ENCODE measurements at places on chromosomes 1 and 21.
A peak's percentile ranks its signal among the peaks of the same experiment; 100 is the strongest.

DNA sequence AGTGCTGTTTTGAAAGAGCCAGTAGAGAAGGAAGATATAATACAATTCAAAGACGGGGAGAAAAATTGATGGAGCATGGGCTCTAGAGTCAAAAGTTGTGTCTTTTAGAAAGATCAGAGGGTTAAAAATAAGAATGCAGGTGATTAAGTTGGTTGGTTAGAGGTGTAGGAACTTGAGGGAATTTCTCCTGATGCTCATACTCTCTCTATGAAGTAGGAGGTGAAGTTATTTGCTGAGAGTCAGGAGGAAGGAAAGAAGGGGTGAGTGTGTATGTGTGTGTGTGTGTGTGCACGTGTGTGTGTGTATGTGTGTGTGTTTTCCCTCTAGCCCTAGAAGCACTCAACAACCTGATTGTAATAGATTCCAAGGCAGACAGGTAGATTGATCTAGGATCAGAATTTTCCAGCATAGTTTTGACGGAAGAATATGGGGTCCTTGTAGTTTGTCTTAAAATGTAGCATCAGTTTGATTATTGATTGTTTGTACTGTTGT lies 88.3 kb upstream of the MACF1 start:
- DNase-seq, result no peak

DNA sequence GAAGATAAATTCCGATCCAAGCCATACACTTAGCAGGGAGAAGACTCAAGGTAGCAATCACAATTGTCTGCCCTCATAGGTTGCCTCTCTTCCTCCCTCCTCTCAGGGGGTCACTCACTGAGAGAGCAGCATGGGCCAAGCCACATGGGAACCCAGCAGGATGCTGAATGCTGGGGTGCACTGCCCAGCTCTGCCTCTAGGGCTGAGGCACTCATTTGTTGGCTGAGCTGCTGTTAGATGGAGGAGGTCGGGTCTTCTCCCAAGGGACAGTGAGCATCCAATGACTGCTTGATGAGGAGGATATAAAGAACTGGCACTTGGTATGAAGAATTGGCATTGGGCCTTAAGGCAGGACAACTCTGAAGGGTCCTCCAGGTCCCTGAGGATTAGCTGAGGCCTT lies 418.8 kb downstream of the SIPA1L2 start:
- no peak for DNase-seq

DNA sequence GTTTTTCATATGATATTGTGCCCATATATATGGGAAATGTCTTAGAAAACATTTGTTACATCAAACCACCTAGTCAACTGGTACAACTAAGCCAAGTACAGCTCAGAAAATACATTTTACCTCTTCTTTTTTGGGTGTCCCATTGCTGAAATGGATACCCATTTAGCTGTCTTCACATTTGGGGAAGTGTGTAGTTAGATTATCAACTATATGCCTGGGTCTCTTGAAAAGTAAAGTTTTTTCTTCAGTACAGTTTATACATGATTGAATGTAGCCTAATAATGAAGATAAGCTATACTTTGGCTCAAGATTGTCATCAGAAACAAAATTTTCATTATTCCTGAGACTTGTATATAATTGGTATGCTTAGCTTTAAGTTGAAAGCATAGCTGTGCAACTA lies 2.0 kb downstream of the AGO3 start:
- no peak for DNase-seq

DNA sequence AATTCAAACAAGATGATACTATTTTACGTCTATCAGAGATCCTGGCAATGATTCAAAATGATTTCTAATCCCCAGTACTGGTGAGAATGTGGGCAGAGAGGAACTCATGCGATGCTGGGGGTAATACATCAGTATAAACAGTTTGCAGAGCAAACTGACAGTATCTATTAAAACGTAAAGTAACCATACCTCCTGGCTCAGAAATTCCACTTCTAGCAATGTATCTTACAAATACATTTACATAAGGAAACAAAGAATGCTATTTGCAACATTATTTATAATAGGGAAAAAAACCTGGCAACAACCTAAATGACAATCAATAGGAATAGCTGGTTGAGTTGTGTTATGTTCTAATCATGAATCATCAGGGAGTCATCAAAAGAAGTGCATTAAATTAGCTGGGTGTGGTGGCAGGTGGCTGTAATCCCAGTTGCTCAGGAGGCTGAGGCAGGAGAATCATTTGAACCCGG lies 15.9 kb downstream of the RCAN1 start:
- no peak for DNase-seq

GRCh38 chr1:191508239-191508638 lies 650.0 kb upstream of the RGS18 start:
- DNase-seq, result no peak

- peak; percentile 49 for DNase-seq
Measured at GRCh38 chr1:8281843-8282509, 35.9 kb upstream of the SLC45A1 start.

- no peak for DNase-seq
Measured at GRCh38 chr1:183630748-183631147, 4.8 kb downstream of the ARPC5 start.

DNA sequence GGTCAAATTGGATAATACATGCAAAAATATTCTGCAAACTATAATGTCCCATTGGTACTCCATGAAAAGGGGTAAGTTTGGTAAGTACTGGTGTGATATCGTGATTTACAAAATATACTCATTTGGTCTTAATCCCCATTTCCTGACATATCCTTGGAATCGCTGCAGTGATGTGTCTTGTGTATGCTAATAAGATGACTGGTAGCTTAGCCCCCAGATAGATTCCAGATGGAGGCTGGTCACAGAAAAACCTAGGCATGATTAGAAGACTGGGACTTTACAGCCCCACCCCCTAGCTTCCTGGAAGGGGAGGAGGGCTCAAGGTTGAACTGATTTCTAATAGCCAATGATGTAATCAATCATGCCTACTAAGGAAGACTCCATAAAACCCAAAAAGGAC lies 3.0 kb downstream of the VAMP4 start:
- DNase-seq, result no peak

- no peak for DNase-seq
Measured at GRCh38 chr1:216604771-216605170, 118.5 kb downstream of the ESRRG start.

All from inflammatory macrophage treated with lipopolysaccharide for 4 hours (primary cell).